ENCODE measurements at places on chromosomes 13 and 19.

DNA sequence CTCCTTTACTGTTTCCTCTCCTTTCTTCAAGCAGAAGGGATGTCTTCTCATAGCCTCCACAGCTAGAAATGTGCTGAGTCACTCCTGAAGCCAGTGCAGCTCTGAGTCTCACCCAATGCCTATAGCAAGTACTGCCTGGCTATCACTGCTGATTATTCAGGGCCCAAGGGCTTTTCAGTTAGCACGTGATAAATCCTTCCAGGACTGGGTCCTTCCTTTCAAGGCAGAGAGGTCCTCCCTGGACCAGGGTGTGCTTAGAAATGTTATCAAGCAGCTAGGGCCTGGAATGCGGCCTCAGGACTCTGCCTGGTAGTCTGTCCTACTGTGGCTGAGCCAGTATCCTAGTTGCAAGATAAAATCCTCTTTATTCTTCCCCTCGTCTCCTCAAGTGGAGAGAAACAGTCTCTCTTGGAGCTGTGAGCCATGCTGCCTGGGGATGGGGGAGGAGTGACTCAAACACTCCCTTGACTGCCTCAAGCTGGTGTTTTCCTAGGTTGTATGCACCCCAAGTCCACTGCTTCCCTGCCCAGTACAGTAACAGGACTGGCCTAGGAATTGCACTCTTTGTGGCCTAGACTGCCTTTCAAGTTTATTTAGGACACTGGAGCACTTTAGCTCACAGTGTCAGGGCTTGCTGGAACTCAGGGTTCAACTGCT lies 198.7 kb upstream of the SERP2 start:
- peak; percentile 3 for DNase-seq

DNA sequence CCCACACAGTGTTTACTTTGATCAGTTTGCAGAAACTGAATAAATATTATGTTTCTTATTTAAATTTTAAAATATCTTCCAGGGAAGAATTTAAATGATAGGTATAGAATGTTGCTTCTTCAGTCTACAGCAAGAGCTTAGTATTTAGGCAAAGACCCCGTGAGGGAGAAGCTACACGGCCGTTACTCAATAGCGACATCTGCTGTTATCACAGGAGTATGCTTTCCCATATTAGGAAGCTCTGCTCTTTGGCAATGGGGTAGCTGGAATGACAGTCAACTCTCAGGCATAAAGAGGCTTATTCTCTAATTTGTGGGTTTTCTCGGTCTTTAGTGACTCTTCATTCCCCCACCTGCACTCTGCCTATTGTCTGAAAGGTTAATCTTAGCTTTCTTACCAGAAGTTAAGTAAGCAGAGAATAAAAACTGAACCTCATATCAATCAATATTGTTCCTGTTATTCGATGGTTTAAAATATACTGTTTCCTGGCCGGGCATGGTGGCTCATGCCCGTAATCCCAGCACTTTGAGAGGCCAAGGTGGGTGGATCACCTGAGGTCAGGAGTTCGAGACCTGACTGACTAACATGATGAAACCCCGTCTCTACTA lies 13.2 kb upstream of the LHFPL6 start:
- DNase-seq = peak; percentile 41

DNA sequence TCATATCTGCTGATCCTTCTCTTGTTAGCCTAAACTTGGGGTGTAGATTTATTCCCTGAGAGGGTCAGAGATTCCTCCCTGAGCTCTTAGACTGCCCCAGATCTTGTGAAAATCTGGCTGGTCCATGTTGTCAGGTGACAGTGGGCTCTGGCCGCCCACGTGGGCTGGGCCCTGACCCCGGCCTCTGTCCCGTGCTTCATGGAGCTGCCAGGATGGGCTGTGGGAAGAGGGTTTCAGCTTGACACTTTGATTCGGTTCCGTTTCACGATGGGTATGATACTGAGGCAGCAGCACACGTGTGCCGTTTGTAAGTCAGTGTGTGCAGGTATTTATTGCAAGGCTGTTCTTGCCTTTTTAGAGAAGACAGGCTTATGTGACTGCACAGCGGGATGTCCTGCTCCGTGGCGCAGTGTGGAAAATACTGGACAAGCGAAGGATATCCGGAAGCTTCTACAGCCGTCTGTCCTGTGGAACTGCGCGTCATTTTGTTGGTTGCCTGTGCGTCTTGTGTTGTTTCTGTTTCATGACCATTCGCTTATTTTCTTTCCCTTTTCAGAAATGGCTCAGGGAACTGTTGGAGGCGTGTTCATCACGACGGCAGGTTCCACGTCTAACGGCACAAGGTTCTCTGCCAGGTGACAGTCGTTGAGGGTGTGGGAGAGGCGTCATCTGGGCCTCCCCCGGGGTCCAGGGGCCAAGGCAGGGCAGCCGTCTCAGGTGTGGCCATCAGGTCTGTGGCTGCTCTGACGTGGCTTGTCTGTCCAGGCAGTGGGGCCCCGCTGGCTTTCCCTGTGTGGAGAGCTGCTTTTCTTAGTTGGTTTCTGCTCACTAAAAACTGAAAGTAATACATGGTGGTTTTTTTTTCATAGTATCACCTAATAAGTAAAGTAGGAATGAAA lies 20.5 kb downstream of the ATP4B start:
- no peak for DNase-seq

- no peak for DNase-seq
Measured at GRCh38 chr13:36918246-36919131, 1.5 kb downstream of the SMAD9 start.

DNA sequence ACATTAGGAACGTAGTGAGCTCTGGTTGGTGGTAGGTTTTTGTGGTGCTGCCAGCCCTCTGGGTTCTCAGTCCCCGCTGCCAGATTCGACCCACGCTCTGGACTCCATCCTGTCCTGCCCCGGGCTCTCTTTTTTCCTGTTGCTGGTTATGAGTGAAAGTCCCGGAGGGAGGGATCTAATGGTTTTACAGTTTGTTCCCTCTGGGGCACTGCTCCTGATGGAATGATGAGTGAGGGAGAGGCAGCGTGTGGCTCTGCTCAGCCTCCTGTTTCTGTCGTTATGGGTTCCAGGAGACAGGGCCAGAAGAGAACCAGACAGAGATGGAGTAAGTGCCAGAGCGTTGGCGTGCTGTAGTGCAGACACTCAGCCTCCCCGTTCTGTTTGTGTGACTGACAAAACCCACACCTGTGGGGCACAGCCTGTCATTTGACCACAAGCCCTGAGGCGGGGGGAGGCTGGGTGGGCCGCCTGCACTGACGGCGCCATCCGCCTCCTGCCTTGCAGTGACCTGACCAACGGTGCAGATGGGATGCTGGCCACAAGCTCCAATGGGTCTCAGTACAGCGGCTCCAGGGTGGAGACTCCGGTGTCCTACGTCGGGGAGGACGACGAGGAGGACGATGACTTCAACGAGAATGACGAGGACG lies 18.3 kb downstream of the ATP4B start:
- no peak for DNase-seq

DNA sequence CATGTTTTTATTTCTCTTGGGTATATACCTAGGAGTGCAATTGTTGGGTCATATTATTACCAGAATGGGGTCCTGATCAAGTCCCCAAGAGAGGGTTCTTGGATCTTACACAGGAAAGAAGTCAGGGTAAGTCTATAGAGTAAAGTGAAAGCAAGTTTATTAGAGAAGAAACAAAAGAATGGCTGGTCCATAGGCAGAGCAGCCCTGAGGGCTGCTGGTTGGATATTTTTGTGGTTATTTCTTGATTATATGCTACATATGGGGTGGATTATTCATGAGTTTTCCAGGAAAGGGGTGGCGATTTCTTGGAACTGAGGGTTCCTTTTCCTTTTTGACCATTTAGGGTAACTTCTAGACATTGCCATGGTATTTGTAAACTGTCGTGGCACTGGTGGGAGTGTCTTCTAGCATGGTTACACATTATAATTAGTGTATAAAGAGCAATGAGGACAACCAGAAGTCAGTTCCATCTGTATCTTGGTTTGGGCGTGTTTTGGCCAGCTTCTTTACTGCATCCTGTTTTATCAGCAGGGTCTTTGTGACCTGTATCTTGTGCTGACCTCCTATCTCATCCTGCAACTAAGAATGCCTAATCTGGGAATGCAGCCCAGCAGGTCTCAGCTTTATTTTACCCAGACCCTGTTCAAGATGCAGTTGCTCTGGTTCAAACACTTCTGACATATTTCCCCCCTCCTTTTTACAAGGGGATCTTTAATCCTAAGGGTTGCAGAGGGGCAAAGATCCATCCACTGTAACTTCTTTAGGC lies 41.1 kb downstream of the CEACAM1 start:
- peak; percentile 60 for DNase-seq

- no peak for DNase-seq
Measured at GRCh38 chr13:102273111-102273510, 128.7 kb downstream of the FGF14 start.

GRCh38 chr19:32638625-32639024 lies 36.4 kb downstream of the ANKRD27 start:
- DNase-seq = no peak

GRCh38 chr13:34931572-34931971 lies 10.5 kb upstream of the NBEA start:
- DNase-seq = peak; percentile 14

DNA sequence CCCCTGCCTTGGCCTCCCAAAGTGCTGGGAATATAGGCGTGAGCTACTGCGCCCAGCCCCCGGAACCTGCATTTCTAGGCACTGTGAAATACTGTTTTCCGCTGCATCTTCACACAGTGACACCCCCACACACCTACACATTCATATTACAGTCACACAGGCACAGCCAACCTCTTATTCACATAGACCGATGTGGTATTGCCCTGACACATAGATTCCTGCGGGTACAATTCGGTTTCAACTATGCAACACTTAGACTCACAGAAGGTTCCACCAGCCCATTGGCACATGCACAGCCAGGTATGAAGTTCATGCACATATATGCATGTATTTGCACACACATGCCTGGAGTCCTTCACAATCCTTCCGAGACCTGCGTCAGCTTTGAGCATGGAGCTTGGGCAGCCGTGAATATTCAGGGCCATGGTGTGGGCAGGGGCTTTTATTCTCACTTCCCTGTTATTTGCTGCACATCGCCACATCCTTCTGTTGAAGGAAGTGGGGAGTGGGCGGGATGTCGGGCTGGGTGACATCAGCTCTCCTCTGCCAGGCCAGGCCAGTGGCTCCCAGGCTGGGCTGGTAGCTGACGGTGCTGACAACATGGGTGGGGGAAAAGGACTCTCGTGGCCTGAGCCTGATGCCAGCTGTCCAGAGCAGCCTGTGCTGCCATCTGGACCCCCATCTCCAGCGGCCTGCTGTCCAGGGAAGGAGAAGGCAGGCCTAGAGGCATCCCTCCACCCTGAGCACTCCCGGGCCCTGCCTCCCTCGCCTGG lies 5.4 kb upstream of the CDC37 start:
- DNase-seq = peak; percentile 98

GRCh38 chr19:46618670-46619231 lies 6.1 kb downstream of the PTGIR start:
- DNase-seq = peak; percentile 33

All from MV-4-11 (cell line).